ENCODE measurements at places on chromosomes 7 and 10. TPM values are rescaled to one million over a fixed set of nuclear protein-coding genes. Genes with fewer than 3 reads are reported as not detected.

DNA sequence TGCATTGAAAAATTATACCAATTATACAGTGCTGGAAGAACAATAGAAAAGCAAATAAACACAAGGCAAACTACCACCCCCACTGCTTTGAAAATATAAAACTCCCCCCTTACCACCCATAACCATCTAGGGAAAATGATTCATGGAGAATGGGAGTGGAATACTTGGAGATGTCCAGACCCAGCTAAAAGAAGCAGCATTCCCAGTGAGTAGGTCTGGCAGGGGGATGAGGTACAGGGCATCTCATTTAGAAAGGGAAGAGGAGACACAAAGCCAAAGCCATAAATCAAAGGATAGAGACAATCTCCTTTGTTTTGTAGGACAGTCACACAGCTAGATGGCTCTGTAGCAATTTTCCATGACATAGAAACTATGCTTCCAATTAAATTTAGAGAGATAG, 36.0 kb upstream of the DGKI start:
- DNase-seq, result peak; percentile 17

GRCh38 chr10:62916141-62916603, 100.0 kb upstream of the EGR2 start:
- peak; percentile 25 for DNase-seq

DNA sequence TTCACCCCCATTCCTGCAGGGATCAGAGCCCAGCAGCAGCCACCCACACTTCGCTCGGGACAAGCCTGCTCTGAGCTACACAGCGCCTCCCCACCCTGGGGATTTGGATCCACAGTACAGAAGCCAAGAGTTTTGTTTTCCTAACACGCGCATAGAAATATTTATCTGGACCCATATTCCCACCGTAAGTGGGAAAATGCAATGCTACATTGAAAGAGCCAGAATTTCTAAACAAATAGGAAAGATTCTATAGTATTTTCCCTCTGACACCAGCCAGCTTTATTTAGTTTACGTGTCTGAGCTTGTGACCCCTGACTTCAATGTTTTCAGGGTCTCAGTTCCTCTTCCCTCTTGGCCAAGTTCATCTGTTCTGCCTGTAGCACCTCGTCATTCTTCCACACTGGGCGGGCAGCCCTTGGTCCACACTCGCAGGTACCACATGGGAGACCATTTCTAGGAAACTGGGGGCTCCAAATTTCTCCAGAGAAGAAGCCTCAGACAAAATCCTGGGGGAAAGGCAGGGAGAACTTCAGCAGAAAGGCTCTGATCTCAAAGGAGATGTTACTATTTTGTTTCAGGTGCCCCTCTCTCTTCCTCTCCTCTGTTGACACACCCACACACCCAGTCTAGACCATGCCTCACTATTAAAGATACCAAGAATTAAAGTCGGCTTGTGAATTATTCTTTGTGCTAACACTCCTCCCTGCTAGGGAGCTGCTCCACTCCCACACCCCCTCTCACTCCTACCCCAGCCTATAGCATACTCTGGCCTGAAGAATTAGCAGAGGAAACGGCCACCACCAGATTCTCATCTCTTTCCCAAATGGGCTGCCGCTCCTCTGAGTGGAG, 116.0 kb upstream of the PCGF5 start:
- DNase-seq, result no peak

DNA sequence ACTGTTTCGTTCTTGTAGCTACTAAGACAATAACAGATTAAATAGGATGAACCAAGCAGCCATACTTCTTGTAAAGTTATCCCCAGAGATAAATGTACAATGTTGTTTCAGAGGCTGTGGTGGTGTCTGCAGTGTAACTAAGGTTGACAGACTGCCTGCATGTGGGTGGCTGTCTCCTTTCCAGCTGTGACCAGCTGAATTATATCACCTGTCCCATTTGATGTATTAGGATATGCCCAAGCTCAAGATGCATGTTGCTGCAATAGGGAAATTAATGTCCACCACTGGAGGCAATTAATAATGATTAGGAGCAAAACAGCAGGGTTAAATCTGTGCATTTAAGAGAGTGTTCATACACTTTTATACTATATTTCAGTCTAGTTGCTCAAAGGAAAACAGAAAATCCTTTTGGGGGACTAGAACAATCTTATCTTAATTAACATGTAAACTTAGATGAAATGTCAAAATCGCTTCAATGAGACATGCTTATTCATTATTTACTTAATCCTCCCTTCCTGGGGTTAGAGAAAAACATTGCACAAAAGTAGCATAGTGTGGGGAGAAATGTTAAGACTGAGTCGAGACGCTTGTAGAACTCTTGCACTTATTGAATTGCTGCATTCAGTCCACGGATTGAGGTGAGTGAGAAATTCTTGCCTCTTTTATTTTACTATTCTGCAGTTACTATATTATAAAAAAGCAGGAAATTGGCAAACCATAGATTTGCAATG, 269.0 kb downstream of the SNX10 start:
- no peak for DNase-seq

DNA sequence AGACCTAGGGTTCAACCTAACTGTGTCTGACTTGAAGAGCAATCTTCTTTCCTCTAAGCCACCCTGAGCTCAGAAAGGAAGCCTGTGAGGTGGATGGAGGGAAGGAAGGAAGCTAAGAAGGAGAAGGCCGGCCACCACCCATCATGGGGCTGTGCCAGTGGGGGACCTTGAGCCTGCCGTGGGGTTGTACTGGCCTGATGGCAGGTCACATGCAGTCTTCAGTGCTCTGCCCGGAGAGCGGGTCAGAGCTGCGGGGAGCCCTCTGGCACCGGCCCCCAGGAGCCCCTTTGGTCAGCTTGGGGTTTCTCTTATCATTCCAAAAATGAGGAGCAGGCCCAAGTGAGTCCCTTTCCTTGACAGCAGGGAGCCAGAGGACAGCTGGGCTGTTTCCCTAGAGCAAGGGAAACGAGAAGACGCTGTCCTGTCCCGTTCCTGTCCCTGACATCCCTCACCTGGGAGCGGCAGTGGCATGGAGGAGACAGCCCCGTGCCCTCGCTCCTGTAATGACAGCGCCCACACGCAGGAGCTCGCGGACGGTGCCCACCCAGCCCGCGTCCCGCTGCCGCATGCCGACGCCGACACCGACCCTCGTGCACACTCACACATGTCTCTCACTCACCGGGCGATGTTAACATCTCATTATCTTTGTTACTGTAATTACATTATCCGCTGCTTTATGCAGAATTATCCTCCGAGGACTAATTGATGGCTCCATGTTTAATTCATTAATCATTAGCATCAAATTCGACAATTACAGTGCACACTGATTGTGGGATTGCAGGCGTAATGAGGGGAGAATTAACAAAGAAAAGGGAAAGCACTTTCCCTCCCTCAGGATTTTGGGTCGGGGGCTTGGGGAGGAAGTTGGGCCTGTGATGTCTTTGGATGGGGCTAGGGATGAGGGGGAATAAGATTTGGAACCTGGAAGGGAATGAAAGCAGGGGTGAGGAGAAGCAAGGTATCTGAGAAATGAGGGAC, 31.3 kb downstream of the GBX1 start:
- no peak for DNase-seq

- no peak for DNase-seq
Observed at GRCh38 chr7:155278921-155279320, 18.8 kb upstream of the INSIG1 start.

- no peak for DNase-seq
Observed at GRCh38 chr7:67786021-67786420, 789.4 kb downstream of the TYW1 start.

Gene PDK4
- total RNA-seq, result 0.33 TPM

Gene AQP1
- not detected for total RNA-seq

Gene ZNF804B
- total RNA-seq, result not detected

Gene STRIP2
- total RNA-seq, result 1.3 TPM

Data from MG63 (cell line).